EL (cell line): ENCODE measurements at places on chromosomes 13 and 19.
A peak's percentile ranks its signal among the peaks of the same experiment; 100 is the strongest.

DNA sequence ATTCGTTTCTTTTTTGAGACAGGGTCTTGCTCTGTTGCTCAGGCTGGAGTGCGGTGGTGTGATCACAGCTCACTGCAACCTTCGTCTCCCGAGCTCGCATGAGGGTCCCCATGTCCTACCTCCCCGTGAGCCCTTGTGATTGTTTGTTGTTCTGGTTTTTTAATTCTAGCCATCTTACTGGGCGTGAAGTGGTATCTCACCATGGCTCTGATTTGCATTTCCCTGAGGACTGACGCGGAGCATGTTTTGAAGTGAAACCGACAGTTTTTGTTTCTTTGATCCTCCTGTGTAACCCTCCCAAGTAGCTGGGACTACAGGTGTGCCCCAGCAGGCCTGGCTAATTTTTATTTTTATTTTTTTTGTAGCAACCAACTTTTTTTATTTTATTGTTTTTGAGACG lies 21.7 kb downstream of the GNG7 start:
- no peak for DNase-seq

- peak; percentile 99 for DNase-seq
Measured at GRCh38 chr19:38658462-38659306, 11.2 kb downstream of the ACTN4 start.

DNA sequence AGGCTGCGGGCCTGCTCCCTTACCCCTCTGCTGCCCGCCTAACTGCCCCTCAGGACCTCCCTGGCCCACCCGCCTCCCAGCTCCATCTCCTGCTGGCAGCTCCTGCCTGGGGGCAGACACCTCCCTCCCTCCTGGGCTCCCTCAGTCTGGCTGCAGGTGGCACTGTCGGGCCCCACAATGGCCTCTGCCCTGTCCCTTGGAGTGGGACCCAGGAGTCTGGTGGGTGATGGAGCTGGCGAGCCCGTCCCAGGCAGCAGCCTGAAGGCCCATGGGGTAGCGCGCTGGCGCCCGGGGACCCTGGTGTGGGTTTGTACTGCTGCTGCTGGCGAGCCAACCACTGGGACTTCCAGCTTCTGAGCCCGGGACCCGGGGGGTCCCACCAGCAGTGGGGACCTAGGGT lies 83.6 kb downstream of the KDM4B start:
- DNase-seq: no peak

- DNase-seq: no peak
Measured at GRCh38 chr13:86567119-86567518, 767.9 kb upstream of the SLITRK6 start.

DNA sequence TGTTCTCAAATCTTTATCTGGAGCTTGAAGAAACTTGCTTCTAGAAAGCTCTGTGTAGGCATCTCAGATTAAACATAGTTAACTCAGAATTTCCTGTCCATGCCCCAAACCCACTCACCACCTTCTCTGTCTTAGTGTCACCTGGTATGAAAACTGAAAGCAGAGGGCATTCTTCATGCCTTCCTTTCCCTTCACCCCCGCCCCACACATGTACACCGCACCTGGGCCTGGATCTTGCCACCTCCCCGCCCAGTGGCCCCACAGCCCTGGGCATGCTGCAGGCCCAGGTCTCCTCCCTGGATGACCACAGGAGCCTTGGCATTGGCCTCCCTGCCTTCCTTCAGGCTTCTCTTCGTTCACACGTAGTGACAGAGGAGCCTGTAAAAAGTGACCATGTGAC lies 15.8 kb downstream of the CFAP97D2 start:
- DNase-seq: no peak

DNA sequence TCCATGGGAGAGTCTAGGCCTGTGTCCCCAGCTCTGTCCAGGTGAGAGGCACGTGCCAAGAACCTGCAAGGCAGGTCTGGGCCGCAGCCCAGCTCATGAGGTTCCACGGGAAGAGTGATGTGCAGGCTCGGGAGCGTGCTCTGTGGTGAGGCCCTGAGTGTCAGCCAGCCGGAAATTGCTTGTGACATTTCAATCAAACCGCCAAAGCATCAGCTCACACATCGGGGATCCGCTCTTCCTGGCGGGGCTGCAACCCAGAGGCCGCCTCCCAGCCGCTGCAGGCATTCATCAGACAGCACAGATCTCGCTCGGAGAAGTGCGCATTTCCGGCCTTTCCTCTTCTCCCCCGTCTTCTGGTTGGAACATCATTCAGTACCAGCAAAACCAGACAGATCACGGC lies 109.3 kb downstream of the KDM4B start:
- no peak for DNase-seq

- no peak for DNase-seq
Measured at GRCh38 chr13:76489274-76489673, 396.9 kb downstream of the KCTD12 start.

DNA sequence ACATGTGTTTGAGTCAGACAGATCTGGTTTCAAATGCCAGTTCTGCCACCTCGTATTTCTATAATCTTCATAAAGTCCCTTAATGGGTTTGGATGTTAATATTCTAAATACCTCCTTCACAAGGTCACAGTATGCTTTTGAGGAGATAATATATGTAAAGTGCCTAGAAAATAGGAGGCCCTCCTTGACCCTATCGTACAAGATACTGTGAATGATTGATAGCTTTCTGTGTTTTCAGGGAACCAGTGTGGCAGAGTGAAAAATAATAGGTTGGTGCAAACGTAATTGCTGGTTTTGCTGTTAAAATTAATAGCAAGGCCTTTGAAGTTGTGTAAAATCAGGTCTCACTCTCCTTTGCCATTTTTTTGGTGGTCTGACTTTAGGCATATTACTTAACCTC lies 77.5 kb upstream of the SCEL start:
- DNase-seq: no peak

GRCh38 chr19:12921047-12921446 lies 2.0 kb upstream of the SYCE2 start:
- no peak for DNase-seq

- DNase-seq: no peak
Measured at GRCh38 chr19:20912973-20913372, 10.1 kb upstream of the ZNF85 start.

GRCh38 chr13:103291798-103292572 lies 225.8 kb upstream of the SLC10A2 start:
- DNase-seq: no peak

- peak; percentile 77 for DNase-seq
Measured at GRCh38 chr13:30409886-30410704, 12.2 kb upstream of the UBE2L5 start.

GRCh38 chr19:13803038-13803437 lies 7.8 kb downstream of the ZSWIM4 start:
- no peak for DNase-seq

GRCh38 chr19:55704494-55705245 lies 29.6 kb downstream of the EPN1 start:
- DNase-seq: no peak

DNA sequence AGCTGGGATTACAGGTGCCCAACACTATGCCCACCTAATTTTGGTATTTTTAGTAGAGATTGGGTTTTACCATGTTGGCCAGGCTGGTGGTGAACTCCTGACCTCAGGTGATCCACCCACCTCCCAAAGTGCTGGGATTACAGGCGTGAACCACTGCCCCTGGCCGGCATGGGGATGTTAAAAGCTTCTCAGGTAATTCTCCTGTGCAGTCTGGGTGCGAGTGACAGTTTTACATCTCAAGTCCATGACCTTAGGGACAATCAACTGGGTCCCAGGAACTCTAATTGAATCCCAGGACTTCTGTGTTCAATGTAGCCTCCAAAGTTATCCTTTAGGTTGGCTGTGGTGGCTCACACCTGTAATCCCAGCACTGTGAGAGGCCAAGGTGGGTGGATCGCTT lies 100.1 kb upstream of the TSHZ3 start:
- no peak for DNase-seq

GRCh38 chr13:112779856-112780604 lies 90.2 kb downstream of the ATP11A start:
- DNase-seq: peak; percentile 14

- no peak for DNase-seq
Measured at GRCh38 chr13:48901781-48902180, 73.9 kb upstream of the FNDC3A start.

DNA sequence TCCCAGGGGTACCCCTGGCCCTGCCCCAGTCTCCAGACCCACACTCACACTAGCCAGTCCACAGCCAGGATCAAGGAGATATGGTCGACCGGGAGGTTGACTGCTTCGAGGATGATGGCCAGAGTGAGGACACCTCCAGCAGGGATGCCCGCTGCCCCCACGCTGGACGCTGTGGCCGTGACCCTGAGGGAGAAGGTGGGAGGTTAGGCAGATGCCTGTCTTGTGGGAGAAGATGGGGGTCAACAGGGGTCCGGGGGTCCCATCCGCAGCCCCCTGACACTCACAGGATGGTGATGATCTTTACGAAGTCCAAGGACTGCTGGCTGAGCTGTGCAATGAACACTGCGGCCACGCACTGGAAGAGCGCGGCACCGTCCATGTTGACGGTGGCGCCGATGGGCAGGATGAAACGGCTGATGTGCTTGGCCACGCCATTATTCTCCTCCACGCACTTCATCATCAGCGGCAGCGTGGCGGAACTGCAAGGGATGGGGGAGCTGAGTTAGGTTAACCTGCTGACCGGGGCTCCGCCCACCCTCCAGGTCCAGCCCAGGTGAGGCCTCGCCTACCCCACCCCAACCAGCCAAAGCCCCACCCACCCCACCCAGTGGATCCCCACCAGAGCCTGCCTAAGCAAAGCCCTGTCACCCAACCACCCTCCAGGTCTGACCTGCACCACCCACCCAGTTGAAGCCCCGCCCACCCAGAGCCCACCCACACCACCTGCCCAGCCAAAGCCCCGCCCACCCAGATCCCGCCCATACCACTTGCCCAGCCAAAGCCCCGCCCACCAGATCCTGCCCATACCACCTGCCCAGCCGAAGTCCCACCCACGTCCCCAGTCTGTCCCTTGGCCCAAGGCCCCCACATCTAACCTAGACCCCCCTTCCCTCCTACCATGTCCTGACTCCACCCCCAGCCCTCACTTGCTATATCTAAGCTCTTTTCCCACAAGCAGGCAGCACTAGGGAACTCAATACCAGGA lies 11.2 kb downstream of the SLC1A5 start:
- no peak for DNase-seq

GRCh38 chr19:8566855-8567254 lies 10.4 kb downstream of the MYO1F start:
- no peak for DNase-seq

- DNase-seq: no peak
Measured at GRCh38 chr19:29564574-29565005, 38.8 kb downstream of the VSTM2B start.

DNA sequence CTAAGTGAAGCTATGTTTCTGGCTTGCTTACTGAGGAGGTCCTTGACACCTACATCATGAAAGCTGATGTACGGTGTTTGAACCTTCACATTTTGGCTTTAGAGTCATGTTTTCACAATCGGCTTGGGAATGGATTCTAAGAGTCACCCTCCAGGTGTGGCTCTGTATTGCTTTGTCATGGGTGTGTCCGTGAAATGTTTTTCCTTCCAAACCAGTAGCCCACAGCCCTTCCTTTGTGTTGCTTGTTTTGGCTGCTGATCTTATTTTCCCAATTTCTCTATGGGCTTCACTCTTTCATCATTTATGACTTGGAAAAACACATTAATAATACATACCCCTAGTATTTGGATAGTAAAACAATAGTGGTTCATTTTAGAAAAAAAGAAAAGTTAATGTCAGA lies 240.6 kb downstream of the GGACT start:
- no peak for DNase-seq

DNA sequence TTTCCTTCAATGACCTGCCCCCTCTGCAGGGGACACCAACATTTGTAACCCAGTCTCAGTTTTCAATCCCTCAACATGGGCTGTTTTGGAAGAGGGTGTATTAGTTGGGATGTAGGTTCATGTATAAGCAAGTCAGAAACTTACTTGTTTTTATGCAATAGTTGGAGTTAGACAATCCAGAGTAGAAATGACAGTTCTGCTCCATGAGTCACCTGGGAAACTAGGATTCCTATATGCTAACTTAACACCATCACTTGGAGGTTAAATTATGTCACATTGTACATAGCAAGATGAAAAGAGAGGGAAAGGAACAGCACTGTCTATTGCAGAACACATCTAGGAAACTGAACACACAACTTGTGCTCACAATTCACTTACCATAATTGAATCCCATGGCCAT lies 436.4 kb downstream of the RFC3 start:
- peak; percentile 12 for DNase-seq

- no peak for DNase-seq
Measured at GRCh38 chr19:17200408-17201079, 14.6 kb upstream of the USE1 start.
